Stimulated activated CD8-positive, alpha-beta memory T cell treated with anti-CD3 and anti-CD28 coated beads, Interleukin-2, amount 100 ng/mL, for 1 hour (primary cell): ENCODE measurements at places on chromosomes 4 and X.

- no peak for DNase-seq
These were observed 30.7 kb downstream of the MAP7D3 start for GRCh38 chrX:136220540-136220939.

- no peak for DNase-seq
These were observed 340.8 kb upstream of the NDST4 start for GRCh38 chr4:115454228-115454627.

GRCh38 chr4:76905521-76905920, 7.6 kb upstream of the SOWAHB start:
- DNase-seq, result no peak

- no peak for DNase-seq
These were observed 93.3 kb upstream of the MAML3 start for GRCh38 chr4:140247237-140247636.

DNA sequence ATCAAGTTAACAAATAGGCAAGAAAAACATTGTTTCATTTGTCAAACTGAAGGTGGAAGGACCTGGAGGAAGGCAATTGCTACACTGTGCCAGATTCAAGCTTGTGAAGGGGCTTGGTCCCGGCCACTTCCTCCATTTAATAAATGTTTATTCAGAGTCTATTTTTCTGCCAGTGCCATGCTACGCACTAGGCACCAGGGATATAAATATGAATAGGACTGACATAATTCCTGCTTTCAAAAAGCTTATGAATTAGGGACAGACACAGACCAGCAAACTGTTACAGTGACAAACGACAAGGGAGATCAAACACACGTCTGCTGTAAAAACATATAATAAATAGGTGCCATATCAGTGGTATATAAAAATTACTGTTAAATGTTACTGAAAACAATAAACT, 571 bp downstream of the TLR6 start:
- DNase-seq, result no peak

- no peak for DNase-seq
These were observed 789.5 kb downstream of the TECRL start for GRCh38 chr4:63619771-63620170.

DNA sequence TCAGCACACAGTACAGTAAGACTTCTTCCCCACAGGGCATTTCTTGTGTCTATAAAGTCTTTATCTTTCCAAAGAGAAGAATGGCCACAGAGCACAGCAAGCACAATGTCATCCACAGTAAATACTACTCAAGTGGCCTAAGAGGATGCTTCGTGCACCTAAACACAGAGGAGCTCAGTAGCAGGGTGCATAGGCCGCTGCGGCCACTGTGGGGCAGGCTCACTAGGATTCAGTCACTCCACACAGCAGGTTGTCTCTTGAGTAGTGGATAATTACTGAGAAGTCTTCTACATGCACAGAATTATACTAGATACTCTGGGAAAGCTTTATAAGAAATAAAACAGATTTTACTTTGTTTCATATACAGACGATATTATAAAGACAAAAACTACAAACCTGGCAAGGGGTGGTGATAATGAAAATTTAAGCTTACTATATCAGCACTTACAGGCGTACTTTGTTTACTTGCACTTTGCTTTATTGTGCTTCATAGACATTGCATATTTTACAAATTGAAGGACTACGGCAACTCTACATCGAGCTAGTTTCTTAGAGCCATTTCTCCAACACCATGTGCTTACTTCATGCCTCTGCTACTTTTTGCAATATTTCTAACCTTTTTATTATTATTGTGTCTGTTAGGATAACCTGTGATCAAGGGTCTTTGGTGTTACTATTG, 78.5 kb downstream of the PRDM5 start:
- DNase-seq, result no peak

- no peak for DNase-seq
These were observed 122.4 kb upstream of the SLC4A4 start for GRCh38 chr4:71216316-71216959.

GRCh38 chrX:15073313-15073712, 196.6 kb downstream of the ASB9 start:
- no peak for DNase-seq

DNA sequence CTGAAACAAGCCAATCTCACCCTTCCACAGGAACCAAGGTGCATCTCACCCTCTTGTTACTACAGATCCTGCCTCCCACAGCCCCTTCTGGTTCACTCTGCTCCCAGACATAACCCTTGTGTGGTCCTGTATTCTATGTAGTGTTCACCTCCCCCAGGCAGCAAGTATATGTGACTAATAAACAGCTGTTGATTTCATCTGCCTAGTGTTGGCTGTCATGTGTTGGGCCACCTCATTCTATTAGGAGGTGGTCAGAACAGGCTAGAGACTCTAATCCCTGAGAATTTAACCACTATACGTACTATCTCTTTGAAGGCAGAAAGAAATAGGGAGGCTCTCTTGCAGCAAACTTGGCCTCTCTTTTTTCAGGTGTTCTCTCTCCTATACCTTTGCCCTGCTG, 134.3 kb upstream of the RPL34 start:
- DNase-seq, result no peak

DNA sequence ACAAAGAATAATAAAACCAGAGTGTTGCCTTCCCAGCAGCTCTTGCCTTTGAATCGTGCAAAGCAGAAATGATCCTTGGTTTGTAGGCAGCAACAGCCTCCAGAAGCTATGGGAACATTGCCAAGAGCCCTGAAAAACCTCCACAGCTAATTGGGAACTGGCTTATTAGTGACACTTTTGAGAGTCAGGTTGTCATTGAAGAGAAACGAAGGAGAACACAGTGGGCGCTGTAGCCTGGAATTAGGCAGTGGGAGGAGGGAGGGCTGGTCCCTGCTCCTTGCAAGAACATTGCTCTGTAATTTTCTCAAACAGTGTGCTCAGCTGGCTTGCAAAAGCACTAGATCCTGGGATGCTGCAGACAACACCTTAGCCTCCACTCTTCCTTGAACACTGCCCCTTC, 331.5 kb upstream of the EMCN start:
- DNase-seq, result no peak

GRCh38 chr4:101000496-101000895, 346.8 kb downstream of the PPP3CA start:
- DNase-seq, result no peak

- no peak for DNase-seq
These were observed 740.1 kb upstream of the PITX2 start for GRCh38 chr4:111362941-111363361.

DNA sequence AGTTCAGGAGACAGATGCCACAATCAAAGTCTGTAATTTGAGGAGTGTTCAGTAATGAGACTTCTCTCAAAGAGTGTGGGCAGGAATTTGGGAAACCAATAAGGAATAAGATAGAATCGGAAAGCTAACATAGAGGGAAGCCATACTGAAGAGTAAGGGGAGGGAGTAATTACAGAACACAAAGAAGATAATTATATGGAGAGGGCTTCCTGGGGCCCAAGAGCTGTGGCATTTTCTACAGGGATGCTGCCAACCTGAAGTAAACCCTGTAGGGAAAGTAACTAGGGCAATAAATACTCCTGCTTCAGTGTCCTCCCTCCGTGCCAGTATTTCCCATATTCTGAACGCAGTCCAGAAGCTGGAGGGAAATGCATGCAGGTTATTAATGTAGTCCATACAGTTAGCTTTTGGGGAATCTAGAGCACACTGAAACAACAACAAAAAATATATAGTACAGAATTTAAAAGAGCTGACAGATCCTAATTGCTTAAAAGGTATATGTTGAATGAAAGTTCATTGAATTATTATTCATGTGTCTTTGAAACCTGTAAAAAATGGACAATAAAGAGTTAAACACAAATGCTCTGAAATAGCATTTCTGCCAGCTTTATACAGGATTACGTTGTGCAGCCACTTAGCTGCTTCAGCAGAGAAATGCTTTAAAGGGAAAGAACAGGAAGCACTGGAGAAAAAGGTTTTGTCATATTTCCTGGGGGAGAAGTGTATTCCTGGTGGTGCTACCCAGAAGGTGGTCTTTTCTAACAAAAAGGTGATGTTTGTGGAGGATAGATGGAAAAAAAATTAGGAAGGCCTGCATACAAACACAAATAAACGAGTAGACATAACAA, 48.0 kb downstream of the CXXC4 start:
- DNase-seq, result no peak

DNA sequence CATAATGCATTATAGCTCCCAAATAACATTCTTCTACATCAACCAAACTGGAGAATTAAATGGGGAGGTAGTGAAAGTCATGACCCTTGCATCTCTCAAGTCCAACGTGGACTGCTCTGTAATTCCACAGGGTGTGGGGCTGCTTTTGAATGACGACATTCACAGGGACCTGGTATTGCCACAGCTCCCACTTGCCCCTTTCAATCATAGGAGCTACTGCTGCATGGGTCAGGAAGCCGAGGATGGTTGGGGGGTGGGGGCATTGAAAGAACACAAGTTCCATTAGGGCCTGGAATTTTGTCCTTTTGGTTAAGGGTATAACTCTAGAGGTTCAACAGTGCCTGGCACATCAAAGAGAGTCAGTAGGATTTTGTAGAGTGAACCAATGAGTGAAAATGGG, 7.4 kb upstream of the CT55 start:
- no peak for DNase-seq

DNA sequence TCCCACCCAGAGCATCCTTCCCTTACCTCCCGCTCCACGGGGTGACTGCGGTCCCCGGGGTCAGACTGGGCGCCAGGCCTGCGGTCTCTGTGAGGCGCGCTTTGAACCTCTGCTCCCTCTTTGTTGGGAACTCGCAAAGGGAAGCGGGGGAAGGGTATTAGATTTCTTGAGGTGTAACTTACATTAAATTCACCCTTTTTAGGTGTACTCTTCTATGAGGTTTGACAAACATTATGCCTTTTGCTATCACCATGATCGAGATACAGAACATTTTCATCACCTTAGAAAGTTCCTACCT, 569 bp downstream of the DCK start:
- no peak for DNase-seq

DNA sequence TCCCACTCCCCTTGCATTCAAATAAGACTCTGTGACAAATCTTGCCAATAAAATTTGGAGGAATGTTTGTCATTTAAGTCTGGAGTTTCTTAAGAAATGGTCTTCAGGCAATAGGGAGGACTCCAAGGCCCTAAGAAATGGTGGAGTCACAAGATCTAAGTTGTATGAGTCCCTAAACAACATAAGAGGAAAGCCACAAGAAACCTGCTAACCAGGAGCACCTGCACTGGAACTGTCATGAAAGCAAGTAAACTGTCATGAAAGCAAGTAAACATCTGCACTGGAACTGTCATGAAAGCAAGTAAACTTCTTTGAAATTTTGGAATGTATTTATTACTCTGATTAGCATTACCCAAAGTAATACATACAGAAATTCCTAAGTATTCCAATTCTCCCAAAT, 3.5 kb downstream of the CNOT6L start:
- no peak for DNase-seq

GRCh38 chr4:162675661-162676060, 491.0 kb downstream of the NAF1 start:
- no peak for DNase-seq

DNA sequence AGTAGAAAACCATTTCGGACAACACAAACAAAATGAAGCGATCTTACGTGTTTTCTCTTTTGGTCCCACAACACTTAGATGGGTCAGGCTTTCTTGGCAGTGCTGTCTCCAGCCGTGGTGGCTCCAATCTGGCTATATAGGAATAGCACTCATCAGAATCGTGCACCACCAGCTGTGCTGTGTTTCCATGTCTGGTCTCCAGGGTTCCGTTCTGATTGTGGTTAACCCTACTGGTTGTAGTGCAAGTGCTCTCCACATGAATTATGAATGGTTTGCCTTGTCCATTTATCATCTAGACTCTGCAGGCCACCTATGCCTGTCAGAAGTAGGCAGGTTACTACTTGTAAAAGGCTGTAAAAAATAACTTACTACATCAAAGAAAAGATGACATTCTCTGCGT, 536.3 kb downstream of the IQCM start:
- no peak for DNase-seq

GRCh38 chrX:8548446-8548845, 83.8 kb downstream of the VCX3B start:
- no peak for DNase-seq

GRCh38 chrX:1416327-1416784, 24.4 kb upstream of the SLC25A6 start:
- DNase-seq, result no peak

GRCh38 chr4:98996765-98997068, 1.2 kb downstream of the METAP1 start:
- no peak for DNase-seq

DNA sequence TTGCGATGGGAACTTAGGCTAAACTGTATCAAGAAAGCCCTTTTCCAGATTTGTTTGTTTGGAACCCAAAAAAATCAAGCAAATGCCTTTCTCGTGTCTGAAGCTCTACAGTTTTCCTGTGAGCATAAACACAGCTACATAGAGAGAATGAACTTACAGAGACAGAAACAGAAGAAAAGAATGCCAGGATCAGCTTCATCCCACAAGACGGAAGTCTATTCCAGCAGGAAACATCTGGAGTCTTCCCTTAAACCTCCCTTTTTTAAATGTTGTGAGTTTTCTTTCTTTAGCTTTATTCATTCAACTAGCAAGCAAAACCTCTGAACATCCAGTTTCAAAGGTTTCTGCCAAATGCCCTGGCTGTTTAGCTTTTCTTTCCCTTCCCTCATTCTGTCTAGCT, 32.6 kb upstream of the ZFP42 start:
- DNase-seq, result no peak
